ENCODE measurements at places on chromosomes 1 and 21. TPM values are rescaled to one million over a fixed set of nuclear protein-coding genes. Genes with fewer than 3 reads are reported as not detected.

The ZNF697 gene
- polyA plus RNA-seq = 3.2 TPM

- DNase-seq = no peak
These were observed 13.6 kb upstream of the LRRC3 start for GRCh38 chr21:44441581-44442265.

- no peak for DNase-seq
These were observed 362.5 kb upstream of the ADAMTS5 start for GRCh38 chr21:27329255-27329851.

GRCh38 chr1:208256091-208256490 lies 11.9 kb upstream of the PLXNA2 start:
- no peak for DNase-seq

DNA sequence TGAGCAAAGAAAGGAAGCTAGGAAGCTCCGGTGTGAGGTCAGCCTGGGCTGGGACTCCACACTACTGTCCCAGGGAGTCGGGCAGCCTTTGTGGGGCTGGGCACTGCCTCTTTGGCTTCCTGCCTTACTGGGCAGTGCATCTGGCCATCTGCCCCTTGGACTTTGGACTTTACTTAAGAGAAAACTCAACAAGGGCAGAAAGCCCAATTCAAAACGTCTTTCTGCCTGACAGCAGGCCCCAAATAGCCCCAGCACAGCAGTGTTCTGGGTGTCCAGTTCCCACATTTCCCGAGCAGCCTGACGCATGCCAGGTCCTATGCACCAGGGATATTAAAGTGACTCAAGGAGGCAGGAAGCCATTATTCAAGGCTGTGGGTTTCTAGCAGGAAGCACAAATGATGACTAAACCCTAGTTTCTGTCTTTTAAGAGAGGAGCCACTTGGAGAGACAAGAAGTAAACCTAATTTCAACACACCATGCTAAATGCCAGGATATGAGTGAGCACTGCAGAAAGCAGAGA lies 37.9 kb upstream of the EDEM3 start:
- peak; percentile 95 for DNase-seq

Measured in BJ (cell line).